Subcutaneous preadipocyte (primary cell): ENCODE measurements at places on chromosomes 12 and 14. TPM values are rescaled to one million over a fixed set of nuclear protein-coding genes. Genes with fewer than 3 reads are reported as not detected.

SMCO2 gene
- total RNA-seq: 0.20 TPM in 1 of 2 replicates, not detected in the other

CEBPE gene
- not detected in 2 replicates for total RNA-seq

ABCC9 gene
- 5.9 and 12.5 TPM in 2 replicates for total RNA-seq

PRB2 gene
- total RNA-seq: not detected in 2 replicates

CLEC12A gene
- total RNA-seq: not detected in 2 replicates

PFKM gene
- total RNA-seq: 92.3 and 112 TPM in 2 replicates

PLEKHG7 gene
- not detected in 2 replicates for total RNA-seq

LHX5 gene
- not detected in 2 replicates for total RNA-seq

LTB4R2 gene
- total RNA-seq: 5.3 and 5.5 TPM in 2 replicates

GPR135 gene
- 4.3 and 5.5 TPM in 2 replicates for total RNA-seq

MIP gene
- total RNA-seq: not detected in 2 replicates

RAD51AP1 gene
- 12.1 and 19.5 TPM in 2 replicates for total RNA-seq

DICER1 gene
- total RNA-seq: 28.7 and 60.2 TPM in 2 replicates

STXBP6 gene
- total RNA-seq: 22.0 and 23.7 TPM in 2 replicates

ERBB3 gene
- total RNA-seq: under 0.01 TPM in 2 replicates

ADAMTS20 gene
- total RNA-seq: not detected in 2 replicates

GDF3 gene
- total RNA-seq: not detected in 2 replicates

KRT77 gene
- total RNA-seq: not detected in 2 replicates

STON2 gene
- 5.7 and 13.6 TPM in 2 replicates for total RNA-seq

ASCL1 gene
- not detected in 2 replicates for total RNA-seq

IL22 gene
- not detected in 2 replicates for total RNA-seq

MYF6 gene
- total RNA-seq: under 0.01 TPM in 1 of 2 replicates, not detected in the other

KIF5A gene
- total RNA-seq: under 0.01 and 0.20 TPM in 2 replicates
